Osteoblast (primary cell): ENCODE measurements at places on chromosomes 6 and 20.

- DNase-seq, result no peak
Measured at GRCh38 chr6:42434237-42434636, 17.5 kb downstream of the TRERF1 start.

GRCh38 chr6:13452346-13453117, 34.9 kb downstream of the GFOD1 start:
- DNase-seq, result no peak

- peak; percentile 63 for DNase-seq
Measured at GRCh38 chr20:43584448-43585136, 6.1 kb upstream of the IFT52 start.

- peak; percentile 84 for DNase-seq
Measured at GRCh38 chr6:17156112-17156921, 54.5 kb downstream of the STMND1 start.
